ENCODE measurements at places on chromosomes 6 and 20. TPM values are rescaled to one million over a fixed set of nuclear protein-coding genes. Genes with fewer than 3 reads are reported as not detected.

The MRAP2 gene
- total RNA-seq, result 4.7 TPM

The RPP40 gene
- 15.7 TPM for total RNA-seq

The YWHAB gene
- total RNA-seq, result 256 TPM

DNA sequence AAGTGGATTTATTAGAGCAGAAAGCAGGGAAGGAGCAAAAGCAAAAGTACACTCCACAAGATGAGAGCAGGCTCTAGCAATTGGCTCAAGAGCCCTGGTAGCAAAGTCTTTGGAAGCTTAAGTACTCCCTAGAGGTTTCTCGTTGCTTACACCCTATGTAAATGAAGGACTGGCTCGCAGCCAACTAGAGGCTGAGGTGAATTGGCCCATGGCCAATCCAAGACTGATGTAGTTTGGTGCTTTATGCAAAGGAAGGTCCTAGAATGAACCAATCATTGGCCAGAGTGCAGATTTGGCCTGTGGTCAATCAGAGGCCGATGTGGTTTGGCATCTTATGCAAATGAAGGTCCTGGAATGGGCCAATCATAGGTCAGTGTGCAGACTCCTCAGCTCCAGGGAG, 191.3 kb upstream of the ARID1B start:
- no peak for DNase-seq

DNA sequence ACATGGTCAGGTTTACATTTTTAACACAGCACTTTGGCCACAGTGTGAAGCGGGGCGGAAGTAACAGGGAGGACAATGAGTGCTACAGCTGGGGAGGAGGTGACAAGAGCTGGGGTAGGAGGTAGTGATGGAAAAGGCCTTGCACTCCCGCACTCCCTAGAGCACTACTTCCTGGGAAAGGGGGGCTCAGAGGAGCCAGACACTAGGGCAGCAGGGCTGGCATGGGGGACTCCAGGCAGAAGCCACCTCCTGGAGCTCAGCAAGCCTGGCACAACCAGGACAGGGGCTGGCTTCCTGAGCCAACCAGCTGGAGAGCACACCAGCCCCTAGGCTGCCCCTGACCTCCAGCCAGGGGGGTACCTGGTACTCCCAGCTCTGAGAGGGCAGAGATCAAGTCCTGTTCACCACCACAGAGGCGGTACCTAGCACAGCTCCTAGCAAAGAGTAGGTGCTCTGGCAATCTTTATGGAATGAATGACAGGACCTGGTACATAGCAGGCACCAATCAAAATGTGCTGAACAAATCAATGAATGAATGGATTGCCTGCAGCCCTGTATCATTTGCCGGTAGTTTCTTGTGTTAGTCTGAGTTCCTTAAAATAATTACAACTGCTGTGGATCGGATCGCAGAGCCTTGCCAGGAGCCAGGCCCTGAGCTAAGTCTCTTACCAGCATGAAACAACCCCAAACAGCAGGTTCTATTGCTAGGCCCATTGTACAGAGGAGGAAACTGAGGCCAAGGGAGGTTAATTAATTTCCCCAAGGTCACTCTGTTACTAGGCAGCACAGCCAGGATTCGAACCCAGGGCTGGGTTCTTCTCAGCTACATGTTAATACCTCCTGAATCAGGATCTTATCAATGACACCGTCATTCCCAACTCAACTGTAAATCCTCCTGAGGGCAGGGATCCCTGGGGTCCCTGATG, 15.5 kb downstream of the NOL4L start:
- DNase-seq, result no peak

GRCh38 chr20:47445291-47445690, 56.4 kb upstream of the NCOA3 start:
- DNase-seq, result no peak

GRCh38 chr20:16308754-16309153, 264.5 kb downstream of the KIF16B start:
- no peak for DNase-seq

Measured in H1 (cell line).